Osteocyte (in vitro differentiated cells): ENCODE measurements at places on chromosomes 3 and 15. TPM values are rescaled to one million over a fixed set of nuclear protein-coding genes. Genes with fewer than 3 reads are reported as not detected.

Gene PLCL2
- total RNA-seq = 1.8 and 2.1 TPM in 2 replicates

GRCh38 chr15:69836048-69836447, 261.7 kb downstream of the TLE3 start:
- no peak overlapping the region for H3K27ac ChIP-seq
- DNase-seq = no peak
- H3K36me3 ChIP-seq = no peaks in the 10 kb centered on the region
- peaks cover 7% of the 10 kb centered on the region for H3K4me1 ChIP-seq

GRCh38 chr3:176219970-176220369, 977.3 kb downstream of the TBL1XR1 start:
- no peak overlapping the region for H3K4me3 ChIP-seq
- H3K36me3 ChIP-seq = no peaks in the 10 kb centered on the region
- H3K27me3 ChIP-seq = peaks cover 4% of the 10 kb centered on the region
- DNase-seq = no peak
- H3K4me1 ChIP-seq = no peaks in the 10 kb centered on the region

DNA sequence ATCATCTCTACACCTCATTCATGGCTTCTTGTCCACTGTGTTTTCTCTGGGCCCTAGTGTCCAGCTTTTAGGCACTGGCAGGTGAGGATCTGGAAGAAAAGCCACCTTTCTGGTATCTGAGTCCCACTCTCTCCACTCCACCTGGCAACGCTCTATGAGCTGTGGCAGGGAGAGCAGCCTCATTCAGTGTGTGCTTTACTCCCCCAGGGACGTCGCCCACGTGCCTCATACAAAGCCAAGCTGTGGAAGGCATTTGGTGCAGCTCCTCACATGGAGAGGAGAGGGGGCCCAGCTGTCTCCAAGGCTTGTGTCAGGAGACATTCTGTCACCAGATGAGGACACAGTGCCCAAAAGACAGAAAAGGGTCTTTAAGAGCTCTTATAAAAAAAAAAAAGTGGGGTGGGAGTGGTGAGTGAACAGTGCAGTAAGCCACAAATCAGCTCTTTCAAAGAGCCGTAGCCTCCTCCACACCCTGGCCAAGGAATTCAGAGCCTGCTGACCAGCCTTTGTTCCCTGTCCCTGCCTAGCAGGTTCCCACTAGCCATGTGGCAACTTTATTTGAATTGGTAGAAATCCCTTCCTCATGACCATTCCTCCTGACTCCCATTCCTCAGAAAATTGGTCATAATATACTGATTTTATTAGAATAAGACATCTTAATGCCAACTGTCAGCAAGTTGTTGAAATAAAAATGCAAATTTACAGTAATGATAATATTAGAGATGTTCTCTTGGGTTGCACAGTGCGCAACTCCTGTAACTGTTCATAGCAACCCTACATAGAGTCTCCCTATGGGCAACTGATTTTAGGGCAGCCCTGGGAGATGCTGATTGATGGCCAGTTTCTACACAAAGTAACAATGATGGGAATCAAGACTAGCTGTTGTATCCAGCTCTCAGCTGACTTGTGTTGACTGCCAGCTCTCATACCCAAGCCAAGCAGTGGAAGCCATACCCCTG, 29.5 kb downstream of the GALNT15 start:
- no peaks in the 10 kb centered on the region for H3K4me1 ChIP-seq
- no peak overlapping the region for H3K27ac ChIP-seq
- H3K27me3 ChIP-seq = peaks cover 17% of the 10 kb centered on the region
- no peak overlapping the region for H3K4me3 ChIP-seq
- H3K36me3 ChIP-seq = no peaks in the 10 kb centered on the region

GRCh38 chr3:153052096-153052460, 109.9 kb upstream of the RAP2B start:
- peak overlapping the region; percentile 78 for H3K27ac ChIP-seq
- DNase-seq = peak; percentile 75
- no peaks in the 10 kb centered on the region for H3K27me3 ChIP-seq
- peaks cover 18% of the 10 kb centered on the region for H3K4me1 ChIP-seq
- no peak overlapping the region for H3K4me3 ChIP-seq

Gene P2RY1
- 0.67 and 0.91 TPM in 2 replicates for total RNA-seq

GRCh38 chr3:10432156-10432845, 73.1 kb downstream of the ATP2B2 start:
- no peak for DNase-seq
- peaks cover 14% of the 10 kb centered on the region for H3K4me1 ChIP-seq
- H3K27me3 ChIP-seq = peaks cover 18% of the 10 kb centered on the region
- H3K36me3 ChIP-seq = no peaks in the 10 kb centered on the region

Gene TEX9
- 2.4 and 4.3 TPM in 2 replicates for total RNA-seq

- no peak overlapping the region for H3K4me3 ChIP-seq
- H3K27me3 ChIP-seq = peaks cover 28% of the 10 kb centered on the region
- no peak for DNase-seq
- no peaks in the 10 kb centered on the region for H3K4me1 ChIP-seq
- H3K27ac ChIP-seq = no peak overlapping the region
Measured at GRCh38 chr3:127203024-127203423, 10.1 kb downstream of the PRR23E start.

Gene C3orf49
- not detected in 2 replicates for total RNA-seq

DNA sequence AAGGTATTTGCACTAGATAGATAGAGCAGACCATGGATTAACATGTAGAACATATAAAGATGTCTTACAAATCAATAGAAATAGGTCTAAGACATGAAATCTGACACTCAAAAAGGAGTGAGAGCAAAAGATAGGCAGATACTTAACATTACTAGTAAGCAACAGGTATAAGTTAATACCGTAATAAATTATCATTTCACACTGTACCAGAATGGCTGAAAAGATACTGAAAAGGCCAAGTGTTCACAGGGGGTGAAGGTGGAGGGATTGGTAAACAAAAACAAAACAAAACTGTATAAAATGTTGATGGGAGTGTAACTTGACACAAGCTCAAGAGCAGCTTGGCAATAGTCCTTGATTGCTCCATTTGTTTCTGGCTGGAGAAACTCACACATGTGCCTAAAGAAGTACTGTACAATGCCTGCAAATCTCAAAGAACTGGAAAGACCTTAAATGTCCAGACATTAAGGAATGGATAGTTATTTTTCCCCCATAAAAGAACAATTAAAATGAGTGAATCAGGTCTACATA, 3.5 kb downstream of the NSMCE3 start:
- DNase-seq = no peak
- H3K4me3 ChIP-seq = no peak overlapping the region
- H3K27me3 ChIP-seq = no peaks in the 10 kb centered on the region
- no peak overlapping the region for H3K27ac ChIP-seq

Gene ITIH3
- 0.59 and 0.78 TPM in 2 replicates for total RNA-seq

Gene SCN5A
- not detected in 2 replicates for total RNA-seq

- DNase-seq = no peak
- no peak overlapping the region for H3K4me3 ChIP-seq
- H3K4me1 ChIP-seq = no peaks in the 10 kb centered on the region
- H3K27ac ChIP-seq = no peak overlapping the region
- H3K36me3 ChIP-seq = peaks cover 5% of the 10 kb centered on the region
Measured at GRCh38 chr3:124621498-124621897, 108.8 kb upstream of the UMPS start.

- peak; percentile 57 for DNase-seq
- no peaks in the 10 kb centered on the region for H3K27me3 ChIP-seq
- H3K27ac ChIP-seq = no peak overlapping the region
- no peak overlapping the region for H3K4me3 ChIP-seq
- H3K36me3 ChIP-seq = no peaks in the 10 kb centered on the region
Measured at GRCh38 chr3:46542801-46543201, 23.3 kb downstream of the LRRC2 start.

DNA sequence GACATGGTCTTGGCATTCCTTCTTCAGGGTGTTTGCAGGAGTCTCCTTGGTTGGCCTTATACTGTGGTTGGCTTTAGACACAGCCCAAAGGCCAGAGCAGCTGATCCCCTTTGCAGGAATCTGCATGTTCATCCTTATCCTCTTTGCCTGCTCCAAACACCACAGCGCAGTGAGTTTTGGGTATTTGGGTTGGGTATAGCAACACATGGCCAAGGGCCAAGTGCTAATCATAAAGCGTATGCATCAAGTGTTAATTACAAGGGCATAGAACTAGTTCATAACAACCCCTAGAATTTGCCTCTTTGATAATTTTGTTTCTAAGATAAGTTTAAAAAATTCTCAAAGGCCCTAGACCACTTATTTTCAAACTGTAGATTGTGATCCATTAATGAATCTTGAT, 11.8 kb downstream of the SLC28A2 start:
- H3K4me1 ChIP-seq = no peaks in the 10 kb centered on the region
- no peak overlapping the region for H3K4me3 ChIP-seq
- H3K27me3 ChIP-seq = peaks cover 8% of the 10 kb centered on the region
- DNase-seq = no peak
- no peaks in the 10 kb centered on the region for H3K36me3 ChIP-seq

DNA sequence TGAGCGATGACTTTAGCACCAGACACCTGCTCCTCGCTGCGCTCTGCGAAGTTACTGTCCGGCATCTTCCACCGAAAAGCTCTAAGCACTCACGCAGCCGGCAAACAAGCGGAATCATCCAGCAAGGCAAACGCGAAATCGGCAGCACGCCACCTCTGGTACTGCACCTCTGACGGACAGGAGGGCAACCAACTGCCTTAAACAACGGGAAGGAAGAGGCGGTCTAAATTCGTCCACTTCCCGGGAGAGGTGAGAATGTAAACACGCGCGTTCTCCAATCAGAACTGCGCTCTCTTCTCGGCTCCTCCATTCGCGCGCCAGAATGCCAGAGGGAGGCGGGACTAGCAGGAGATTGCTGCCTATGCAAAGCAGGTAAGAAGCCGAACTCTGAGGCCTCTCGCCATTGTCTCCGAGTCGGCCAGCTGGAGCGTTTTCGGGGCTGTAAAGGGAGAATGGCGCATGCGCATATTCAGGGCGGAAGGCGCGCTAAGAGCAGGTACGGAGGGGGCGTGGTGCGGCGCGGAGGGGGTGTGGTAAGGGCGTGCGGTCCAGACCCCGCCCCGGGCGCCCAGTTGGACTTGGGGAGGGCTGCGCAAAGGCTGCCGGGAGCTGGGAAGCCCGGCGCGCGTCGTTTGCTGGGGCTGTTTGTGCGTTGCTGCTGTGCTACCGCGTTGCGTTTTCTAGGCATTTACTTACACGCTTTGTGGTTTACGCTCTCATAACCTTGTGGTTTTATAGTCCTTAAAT, at the start of the genes BTD and HACL1:
BTD (plus strand) TSS at position 347 of the 747 bp plus-strand sequence. CDS start 33,695 bp downstream, outside the sequence.
HACL1 (minus strand) TSS at position 171 of the 747 bp plus-strand sequence; CDS start at position 65, 106 bp downstream.
- H3K27ac ChIP-seq = peak within 1 kb of the TSS; percentile 99
- H3K4me1 ChIP-seq = peaks cover 34% of the 10 kb centered on the region
- peaks cover 30% of the 10 kb centered on the region for H3K36me3 ChIP-seq
- H3K4me3 ChIP-seq = peak within 1 kb of the TSS; percentile 100
- peak; percentile 99 for DNase-seq

Gene SMCO1
- not detected in 2 replicates for total RNA-seq

DNA sequence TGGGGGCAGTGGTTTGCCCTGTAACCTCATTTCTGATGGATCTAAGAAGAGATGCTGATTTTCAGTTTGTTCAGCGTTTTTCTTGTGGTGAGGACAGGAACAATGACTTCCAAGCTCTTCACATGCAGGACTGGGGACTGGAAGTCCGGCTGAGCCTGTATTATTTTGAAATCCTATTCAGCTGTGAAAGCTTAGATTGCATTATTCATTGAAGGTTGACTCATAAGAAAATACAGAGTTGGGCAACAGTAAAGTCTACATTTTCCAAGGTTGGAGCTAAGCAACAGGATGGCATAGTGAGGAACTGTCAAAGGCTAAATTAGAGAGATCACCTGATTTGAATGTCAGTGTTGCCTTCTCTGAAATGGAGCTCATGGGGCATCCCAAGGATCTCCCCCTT, 230.9 kb upstream of the FEZF2 start:
- no peak for DNase-seq
- H3K27me3 ChIP-seq = no peaks in the 10 kb centered on the region
- peak overlapping the region; percentile 79 for H3K27ac ChIP-seq
- H3K4me1 ChIP-seq = peaks cover 62% of the 10 kb centered on the region

Gene FMN1
- 4.2 and 5.8 TPM in 2 replicates for total RNA-seq

DNA sequence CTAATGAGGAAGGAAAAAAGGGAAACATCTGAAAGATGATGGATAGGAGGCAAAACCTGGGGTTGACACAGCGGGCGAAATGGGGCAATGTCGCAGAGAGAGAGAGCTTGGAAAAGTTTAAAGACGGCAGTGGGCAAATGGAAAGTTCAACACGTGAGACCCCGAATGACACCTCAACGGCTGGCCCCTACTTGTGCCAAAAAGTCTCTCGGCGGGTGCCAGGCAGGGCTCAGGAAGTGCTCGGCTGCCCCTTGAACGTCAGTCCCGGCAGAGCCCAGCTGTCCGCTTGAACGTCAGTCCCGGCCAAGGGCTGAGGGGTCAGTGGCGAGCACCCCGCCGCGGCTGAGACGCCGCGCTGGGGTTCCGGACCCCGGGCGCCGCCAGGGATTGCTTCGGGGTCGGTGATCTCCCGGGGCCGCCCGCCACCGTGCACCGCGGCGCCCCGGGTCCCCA, 658 bp downstream of the EOGT start:
- DNase-seq = no peak
- H3K27ac ChIP-seq = peak overlapping the region; percentile 92
- peaks cover 38% of the 10 kb centered on the region for H3K36me3 ChIP-seq
- peak overlapping the region; percentile 82 for H3K4me3 ChIP-seq
- H3K4me1 ChIP-seq = peaks cover 37% of the 10 kb centered on the region

- peaks cover 19% of the 10 kb centered on the region for H3K4me1 ChIP-seq
- peak overlapping the region; percentile 57 for H3K27ac ChIP-seq
- H3K4me3 ChIP-seq = no peak overlapping the region
- H3K36me3 ChIP-seq = no peaks in the 10 kb centered on the region
- no peaks in the 10 kb centered on the region for H3K27me3 ChIP-seq
- DNase-seq = no peak
Measured at GRCh38 chr3:151579571-151580270, 118.9 kb upstream of the IGSF10 start.
